Stimulated activated CD8-positive, alpha-beta memory T cell treated with anti-CD3 and anti-CD28 coated beads, Interleukin-7, amount 100 ng/mL, for 48 hours (primary cell): ENCODE measurements at places on chromosomes 7 and 10.

DNA sequence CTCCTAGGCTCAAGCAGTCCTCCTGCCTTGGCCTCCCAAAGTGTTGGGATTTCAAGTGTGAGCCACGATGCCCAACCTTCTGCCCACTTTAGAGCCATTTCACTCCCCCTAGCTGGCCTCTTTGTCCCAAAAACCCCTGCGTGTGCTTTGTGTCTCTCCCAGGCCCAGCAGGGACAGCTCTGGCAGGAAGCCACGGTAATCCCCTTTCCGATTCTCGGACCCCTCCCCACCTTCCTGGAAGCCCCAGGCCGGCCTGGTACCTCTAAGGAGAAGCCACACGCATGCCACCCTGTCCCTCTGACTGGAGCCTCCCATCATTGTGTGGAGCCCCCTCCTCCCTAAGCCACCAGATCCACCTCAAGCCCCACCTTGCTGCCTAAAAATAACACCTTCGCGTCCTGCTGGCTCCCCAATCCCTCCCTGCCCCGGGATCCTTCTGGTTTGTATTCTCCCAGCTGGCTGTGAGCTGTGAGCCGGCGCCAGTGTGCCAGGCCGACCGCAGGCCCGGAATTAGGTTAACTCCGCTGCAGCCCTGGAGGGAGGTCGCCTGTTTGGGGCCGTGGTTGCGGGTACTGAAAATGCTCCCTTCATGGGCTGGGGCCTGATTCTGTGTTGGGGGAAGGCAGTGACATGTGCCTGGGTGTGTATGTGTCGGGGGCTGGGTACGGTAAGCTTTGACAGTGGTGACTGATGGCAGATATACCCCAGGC is 16.4 kb upstream of the SRRM3 start:
- no peak for DNase-seq

GRCh38 chr7:19009936-19010280 is 107.5 kb downstream of the TWIST1 start:
- no peak for DNase-seq

GRCh38 chr10:20970708-20971107 is 73.6 kb upstream of the NEBL start:
- no peak for DNase-seq

DNA sequence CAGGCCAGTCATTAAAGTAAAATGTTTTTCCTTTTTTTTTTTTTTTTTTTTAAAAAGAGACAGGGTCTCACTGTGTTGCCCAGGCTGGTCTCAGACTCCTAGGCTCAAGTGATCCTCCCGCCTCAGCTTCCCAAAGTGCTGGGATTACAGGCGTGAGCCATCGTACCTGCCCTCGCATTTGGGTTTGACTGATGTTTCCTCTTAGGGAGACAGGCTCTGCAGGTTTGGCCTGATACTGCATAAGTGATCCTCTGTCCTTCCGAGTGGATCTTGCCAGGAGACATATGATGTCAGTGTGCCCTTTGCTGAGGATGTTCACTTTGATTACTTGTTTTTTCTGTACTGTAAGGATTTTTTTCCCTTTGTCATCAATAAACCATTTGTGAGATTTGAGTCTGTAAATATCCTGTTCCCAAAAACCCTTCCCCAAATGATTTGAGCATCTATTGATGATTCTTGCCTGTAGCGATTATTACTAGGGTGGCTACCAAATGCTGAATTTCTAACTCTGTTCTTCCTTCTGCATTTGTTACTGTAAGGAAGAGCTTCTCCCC is 19.7 kb downstream of the LIMK1 start:
- DNase-seq = no peak

DNA sequence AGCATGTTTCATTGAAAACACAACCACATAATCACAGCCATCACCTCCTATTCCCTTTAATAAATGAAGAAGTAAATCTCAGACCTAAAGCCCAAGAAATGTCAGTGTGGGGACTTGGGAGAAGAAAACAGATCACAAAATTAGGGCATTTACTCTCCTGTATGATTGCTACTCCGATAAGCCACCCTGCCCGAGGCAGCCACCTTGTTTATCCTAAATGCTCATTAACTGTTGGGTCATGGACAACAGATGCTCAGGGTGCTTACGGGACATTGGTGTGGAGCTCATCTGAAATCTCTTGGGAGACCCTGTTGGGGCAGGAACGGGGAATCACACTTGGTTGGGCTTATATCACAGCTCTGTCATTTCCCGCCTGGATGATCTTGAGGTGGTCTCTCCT is 17.5 kb upstream of the CHST15 start:
- no peak for DNase-seq

- peak; percentile 23 for DNase-seq
Observed at GRCh38 chr7:157573244-157573643, 236.4 kb downstream of the DNAJB6 start.

DNA sequence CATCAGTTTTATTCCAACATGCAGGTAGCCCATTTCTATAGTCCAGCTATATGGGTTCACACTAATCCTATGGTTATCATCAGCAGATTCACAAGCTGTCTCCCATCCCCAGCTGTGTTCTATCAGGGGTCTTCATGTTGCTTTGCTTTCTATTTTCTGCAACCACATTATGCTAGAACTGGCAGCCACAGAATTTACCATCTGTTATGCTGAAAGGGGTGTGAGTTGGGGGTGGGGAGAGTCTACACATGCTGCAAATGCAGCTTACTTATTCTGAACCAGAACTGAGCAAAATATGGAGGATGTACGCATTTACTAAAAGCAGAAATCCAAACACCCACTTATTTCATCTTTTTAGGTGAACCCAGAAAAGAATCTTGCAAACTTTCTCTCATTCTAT is 32.9 kb downstream of the SHTN1 start:
- no peak for DNase-seq

- DNase-seq = no peak
Observed at GRCh38 chr7:18978108-18978495, 139.3 kb downstream of the TWIST1 start.

DNA sequence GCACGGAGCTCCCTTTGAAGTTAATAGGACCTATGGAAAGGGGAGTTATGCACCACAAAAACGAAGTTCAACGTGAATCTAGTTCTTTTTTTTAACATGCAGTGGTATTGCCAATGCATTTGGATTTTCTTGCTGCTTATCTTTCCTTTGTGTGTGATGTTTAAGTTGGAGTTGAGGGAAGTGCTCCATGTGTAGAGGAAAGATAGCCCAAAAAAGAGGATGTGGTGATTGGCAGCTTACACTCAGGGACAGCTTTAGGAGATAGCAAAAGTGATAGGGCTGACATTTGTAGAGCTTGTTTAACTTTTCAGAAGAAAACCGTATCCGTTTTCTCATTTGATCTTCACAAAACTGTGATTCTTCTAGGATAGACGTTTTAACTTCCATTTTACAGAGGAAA is 101.3 kb downstream of the MDFIC start:
- no peak for DNase-seq

GRCh38 chr10:70891627-70892026 is 3.3 kb upstream of the PCBD1 start:
- DNase-seq = no peak

DNA sequence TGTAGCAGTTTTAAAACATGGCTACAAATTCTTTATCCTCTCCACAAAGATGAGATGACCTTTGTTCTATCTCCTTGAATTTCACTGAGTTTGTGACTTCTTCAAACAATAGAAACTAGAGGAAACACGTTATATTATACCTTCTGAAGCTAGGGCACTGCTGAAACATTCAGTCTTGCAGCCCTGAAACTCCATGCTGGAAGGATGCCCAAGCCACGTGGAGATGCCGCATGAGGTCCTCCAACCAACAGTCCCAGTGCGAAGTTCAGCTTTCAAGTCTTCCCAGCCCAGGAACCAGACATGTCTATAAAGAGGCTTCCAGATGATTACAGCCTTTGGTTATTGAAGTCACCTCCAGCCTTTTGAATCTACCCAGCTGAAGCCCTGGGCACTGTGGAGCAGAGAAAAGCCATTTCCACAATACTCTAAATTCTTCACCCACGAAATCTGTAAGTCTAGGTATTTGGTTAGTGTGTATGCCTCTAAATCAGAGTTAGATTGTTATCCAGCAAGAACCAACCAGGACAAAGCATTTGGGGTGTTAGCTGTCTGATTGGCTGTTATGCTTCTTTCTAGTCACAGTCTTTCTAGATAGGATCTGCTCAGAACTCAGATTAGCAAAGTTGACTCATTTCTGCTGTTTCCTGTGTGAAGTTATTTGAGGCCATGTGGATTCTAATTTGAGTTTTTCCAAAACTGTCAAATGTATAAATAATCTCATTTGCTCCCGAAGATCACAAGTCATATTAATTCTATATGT is 186.5 kb upstream of the TMEM72 start:
- DNase-seq = no peak

GRCh38 chr10:71201849-71202248 is 10.5 kb upstream of the UNC5B start:
- no peak for DNase-seq

GRCh38 chr7:17680943-17681351 is 259.3 kb downstream of the SNX13 start:
- DNase-seq = no peak

- DNase-seq = no peak
Observed at GRCh38 chr10:70174058-70174741, 3.9 kb upstream of the SAR1A start.

- no peak for DNase-seq
Observed at GRCh38 chr7:114784746-114785145, 137.1 kb upstream of the MDFIC start.

GRCh38 chr10:46233181-46233580 is 53.6 kb upstream of the ANTXRL start:
- DNase-seq = no peak

GRCh38 chr10:67971311-67971710 is 86.9 kb downstream of the SIRT1 start:
- DNase-seq = no peak

DNA sequence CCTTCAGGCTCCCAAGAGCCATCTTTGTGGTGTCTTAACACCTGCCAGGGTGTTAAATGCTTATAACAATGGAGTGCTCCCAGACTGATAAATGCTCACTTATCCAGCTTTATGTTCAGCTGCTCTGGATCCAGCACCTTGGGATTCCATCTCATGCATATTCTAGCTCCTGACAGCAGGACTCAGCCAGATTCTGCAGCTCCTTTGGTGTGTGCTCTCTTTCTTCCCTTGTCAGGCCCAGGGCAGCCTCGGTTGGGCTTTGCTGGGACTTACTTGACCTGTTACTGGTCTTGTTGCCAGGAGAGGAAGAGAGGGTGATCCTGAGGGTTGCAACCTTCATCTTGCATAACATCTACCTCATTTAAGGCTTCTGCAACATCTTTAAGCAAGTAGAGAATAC is 59.4 kb upstream of the CCNY start:
- no peak for DNase-seq

DNA sequence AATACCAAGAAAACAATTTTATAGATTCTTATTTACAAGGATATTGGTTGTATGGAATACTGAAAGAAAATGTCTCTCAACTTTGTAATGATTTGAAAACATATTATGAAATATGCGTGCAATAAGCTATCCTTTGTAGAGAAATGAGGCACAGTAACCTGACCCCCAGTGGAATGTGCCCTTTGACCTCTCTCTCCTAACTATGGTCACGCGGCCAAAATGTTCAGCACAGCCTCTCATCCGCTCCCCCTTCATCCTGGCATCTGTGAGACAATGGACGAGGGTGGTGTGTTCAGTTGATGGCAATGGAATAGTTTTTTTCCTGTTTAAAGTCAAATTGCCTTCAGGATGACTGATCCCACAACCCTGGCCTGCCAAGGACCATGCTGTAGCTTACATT is 13.3 kb downstream of the BEND7 start:
- DNase-seq = no peak

DNA sequence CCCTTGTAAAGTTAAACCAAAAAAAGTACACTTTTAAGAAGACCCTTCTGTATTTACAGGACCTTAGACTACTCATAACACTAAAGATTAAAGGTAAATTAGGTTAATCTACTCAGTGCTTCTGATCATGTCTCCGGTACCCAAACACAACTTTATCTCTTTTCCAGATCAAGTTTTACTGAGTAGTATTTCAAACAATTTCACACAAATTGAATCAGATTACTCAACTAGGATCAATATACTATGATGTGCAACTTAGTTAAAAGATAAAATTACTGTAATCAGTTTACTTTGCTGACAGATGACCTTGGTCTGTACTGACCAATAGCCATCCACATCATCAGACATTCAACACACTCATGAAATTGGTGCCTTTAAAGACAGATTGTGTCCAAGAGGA is 191.4 kb downstream of the SEMA3A start:
- DNase-seq = no peak
